ENCODE measurements at places on chromosomes 5 and 9. TPM values are rescaled to one million over a fixed set of nuclear protein-coding genes. Genes with fewer than 3 reads are reported as not detected.
A peak's percentile ranks its signal among the peaks of the same experiment; 100 is the strongest.

- peak; percentile 32 for DNase-seq
Observed at GRCh38 chr9:17793713-17794622, 215.1 kb downstream of the SH3GL2 start.

GRCh38 chr9:35553670-35554543 is 51.2 kb upstream of the TESK1 start:
- peak; percentile 89 for DNase-seq

DNA sequence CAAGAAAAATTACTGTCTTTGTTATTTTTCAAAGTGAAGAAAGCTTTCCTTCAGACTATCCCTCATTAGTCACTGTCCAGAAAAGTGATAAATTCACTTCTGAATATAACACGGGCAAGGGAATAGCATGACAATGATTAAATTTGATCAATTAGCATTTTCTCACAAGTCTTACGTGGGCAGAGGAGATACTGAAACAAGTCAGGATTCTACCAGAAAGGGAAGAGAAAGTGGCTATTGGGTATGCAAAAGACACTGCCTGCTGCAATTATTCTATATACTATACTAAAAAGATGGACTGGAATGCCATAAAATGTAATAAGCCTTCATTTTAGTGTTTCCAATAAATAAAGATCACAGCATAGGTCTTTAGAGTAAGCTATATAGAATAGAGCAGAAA is 7.4 kb downstream of the COX7C start:
- no peak for DNase-seq

DNA sequence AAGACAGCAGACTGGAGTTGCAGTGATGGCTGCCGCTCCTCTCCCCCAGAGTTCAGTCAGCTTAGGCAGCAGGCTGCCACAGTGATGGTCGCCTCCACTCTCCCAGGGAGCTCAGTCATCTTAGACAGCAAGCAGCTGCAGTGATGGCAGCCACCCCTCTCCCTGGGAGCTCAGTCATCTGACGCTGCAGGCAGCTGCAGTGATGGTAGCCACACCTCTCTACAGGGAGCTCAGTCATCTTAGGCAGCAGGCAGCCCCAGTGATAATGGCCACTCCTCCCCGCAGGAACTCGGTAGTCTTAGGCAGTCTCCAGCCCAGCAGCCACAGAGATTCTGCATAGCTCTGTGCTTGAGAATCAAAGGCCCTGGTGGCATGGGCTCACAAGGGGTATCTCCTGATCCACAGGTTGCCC is 582.7 kb downstream of the DTWD2 start:
- DNase-seq = no peak

- peak; percentile 71 for DNase-seq
Observed at GRCh38 chr5:59744531-59744992, 149.0 kb downstream of the PDE4D start.

DNA sequence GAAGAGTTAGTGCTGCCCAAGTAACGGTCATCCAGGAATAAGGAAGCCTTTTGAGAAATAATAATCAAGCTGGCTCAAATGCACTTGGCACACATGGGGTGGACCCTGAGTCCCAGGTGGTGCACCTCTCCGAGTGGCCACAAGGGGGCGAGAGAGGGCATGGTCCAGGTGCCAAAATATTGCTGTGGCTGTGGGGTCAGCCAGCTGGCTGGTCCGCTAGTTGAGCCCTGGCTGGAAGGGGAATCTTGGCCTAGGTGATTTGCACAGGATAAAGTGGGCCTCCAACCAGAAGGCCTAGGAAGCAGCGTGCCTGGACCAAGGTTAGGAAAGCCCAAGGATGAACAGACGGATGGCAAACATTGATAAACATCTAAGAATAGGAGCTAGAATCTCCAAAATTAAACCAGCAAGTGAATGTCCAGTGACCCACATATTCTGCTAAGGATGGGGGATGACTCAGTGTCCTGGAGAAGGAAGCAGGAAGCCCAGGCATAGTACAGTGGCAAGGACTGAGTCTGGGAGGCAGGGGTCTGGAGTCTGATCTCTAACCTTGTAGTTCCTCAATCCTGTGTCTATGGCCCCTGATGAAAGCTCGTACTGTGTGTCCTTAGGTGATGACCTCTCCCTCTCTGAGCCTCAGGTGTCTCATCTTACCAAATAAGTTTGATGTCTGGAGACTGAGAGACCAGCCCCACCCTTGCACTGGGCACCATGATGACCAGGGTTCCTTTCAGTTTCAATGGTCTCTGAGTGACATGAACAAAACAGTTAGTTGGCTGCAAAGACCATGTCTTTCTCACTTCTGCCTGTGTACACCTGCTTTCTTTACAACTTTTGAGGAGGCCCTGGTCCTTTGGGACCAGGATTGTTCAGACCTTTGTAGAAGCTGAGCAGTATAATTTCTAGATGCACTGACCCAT is 19.2 kb upstream of the SHB start:
- peak; percentile 57 for DNase-seq

DNA sequence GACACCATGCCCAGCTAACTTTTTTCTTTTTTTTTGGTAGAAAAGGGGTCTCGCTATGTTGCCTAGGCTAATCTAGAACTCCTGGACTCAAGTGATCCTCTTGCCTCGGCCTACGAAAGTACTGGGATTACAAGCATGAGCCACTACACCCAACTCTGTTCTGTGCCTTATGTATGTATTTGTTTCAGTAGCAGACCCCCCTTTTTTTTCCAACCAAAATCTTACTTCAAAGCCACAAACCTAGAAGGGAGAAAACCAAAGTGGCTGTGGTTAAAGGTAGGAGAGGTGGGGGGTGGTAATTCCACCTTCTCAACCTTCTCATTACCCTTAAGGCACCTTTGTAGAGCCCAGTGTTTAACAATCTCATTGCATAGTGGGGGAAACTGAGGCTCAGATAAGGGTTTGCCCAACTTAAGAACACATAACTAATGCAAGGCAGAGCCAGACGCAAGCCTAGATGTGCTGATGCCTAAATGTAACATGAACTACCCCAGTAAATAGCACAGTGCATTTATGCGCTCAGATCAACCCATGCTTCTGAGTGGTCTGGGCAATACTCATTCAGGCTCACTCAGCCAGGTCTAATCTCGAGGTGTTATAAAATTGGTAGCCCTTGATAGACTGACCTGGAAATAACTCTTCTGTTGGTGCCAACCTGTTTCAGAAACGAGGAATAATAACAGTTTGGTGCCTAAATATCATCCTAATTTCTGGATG is 33.0 kb downstream of the ITK start:
- no peak for DNase-seq

DNA sequence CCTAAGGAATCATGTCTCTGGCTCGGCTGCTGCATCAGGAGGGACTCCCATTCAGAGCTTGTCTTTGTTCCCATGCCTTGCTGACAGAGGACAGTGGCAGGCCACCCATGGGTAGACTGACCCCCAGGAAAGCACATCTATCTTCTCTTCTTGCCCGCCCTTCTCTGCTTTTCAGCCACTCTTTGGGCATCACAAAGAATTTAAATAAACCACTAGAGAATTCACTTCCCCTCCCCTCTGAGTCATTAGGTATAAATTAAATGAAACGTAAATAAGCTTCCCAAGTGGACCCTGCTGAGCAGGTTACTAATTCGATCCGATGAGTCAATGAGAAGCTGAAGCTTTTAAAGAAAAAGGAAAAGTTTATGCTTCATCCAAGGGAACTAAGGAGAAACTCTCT is 97.0 kb downstream of the DRD1 start:
- peak; percentile 9 for DNase-seq

DNA sequence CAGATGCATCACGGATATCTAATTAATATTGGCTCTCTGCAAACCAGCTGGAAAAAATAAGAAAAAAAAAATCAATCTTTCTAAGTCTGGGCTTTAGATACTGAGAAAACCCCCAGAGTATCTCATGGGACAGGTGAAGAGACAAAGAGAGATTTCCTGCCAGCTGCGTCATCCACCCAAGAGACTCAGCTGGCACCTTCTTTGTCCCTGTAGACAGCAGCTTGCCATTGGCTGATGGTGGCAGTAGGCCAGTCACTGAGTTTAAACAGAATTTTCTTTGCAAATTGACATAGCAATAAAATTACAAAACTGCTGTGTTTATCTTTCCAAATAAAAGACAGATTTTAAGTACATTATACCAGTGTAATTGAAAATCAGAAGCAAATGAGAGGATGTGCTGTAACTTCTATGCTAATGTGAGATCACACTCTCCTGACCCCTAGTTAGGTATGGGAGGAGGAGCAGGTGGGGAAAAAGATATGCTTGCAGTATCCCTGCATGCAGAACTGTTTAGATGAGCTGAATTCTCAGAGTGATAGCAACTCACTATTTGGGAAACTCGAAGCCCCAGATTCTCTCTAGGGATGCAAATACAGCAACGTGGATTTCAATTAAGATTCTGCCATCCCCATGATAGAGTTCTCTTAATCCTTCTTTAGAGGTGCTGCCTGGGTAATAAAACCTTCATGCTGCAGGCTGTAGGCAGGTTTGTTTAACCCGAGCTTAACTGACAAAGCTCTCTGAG is 72.2 kb downstream of the NMUR2 start:
- no peak for DNase-seq

- peak; percentile 44 for DNase-seq
Observed at GRCh38 chr9:77502568-77502967, 145.6 kb downstream of the GNA14 start.

GRCh38 chr5:100901821-100902341 is 1.2 kb downstream of the ST8SIA4 start:
- DNase-seq = peak; percentile 3

DNA sequence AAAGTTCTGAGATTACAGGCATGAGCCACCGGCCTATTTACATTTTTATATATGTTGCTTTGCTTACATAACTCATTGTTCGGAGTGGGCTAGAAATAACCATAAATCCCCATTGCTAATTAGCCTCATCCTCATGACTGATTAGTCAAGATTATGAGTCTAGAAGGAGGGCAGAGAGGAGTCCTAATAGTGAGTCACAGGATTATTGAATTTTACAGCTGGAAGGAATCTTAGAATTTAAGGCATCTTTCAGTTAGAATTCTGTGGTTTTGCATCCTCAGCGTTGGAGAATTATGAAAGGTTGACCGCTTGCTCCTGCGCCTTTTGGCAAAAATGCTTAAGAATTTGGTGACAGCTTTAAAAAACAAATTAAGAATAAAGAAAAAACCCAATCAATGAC is 2.6 kb upstream of the PBX3 start:
- DNase-seq = peak; percentile 89

DNA sequence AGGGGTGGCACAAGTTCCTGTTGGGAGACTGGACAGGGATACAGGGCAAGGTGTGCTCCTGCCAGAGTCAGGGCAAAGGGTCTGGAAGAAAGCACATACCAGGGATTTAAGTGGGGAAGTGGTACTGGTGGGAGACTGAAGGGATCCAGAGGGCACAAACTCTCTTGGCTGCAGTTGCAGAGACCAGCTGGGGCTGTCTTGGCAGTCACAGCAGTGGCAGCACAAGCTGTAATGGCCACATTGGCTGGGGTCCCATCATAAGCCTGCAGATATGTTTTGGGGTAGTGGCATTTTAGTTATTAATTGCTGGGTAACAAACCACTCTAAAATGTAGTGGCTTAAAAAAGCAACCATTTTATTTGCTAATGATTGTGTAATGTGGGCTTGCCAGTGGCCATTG is 492.2 kb downstream of the ENC1 start:
- DNase-seq = no peak

DNA sequence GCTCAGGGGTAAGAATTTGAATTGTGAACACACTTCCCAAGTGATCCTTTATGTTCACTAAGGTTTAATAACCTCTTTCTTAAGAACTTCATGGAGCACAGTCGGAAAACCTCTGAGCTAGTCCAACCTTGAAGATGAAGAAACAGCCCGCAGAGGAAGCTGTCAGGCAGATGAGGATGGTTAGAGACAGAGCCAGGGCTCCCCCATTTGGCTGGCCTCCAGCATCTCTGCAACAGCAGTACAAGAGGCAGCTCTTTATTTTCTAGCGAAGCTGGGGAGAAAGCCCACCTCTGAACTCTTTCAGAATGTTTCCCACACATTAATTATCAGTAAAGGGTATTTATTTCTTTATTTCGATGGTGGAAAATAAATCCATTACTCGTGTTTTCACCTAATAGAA is 350.8 kb downstream of the DMRT2 start:
- DNase-seq = no peak

The ST8SIA4 gene
- under 0.01 TPM for total RNA-seq

The IL3 gene
- not detected for total RNA-seq

The BTNL9 gene
- not detected for total RNA-seq

The HMCN2 gene
- not detected for total RNA-seq

The TXNDC15 gene
- 170 TPM for total RNA-seq

The PDE6A gene
- not detected for total RNA-seq

The IRX4 gene
- not detected for total RNA-seq

The KIF12 gene
- total RNA-seq = not detected

The FGF1 gene
- total RNA-seq = 13.8 TPM
